ENCODE measurements at places on chromosomes 1 and 21.

GRCh38 chr1:87603626-87604025, 274.9 kb downstream of the LMO4 start:
- no peaks in the 10 kb centered on the region for H3K27me3 ChIP-seq
- H3K27ac ChIP-seq: no peak overlapping the region

- DNase-seq: peak; percentile 3
- no peaks in the 10 kb centered on the region for H3K36me3 ChIP-seq
- peak overlapping the region; percentile 91 for H3K4me3 ChIP-seq
- H3K4me1 ChIP-seq: peaks cover 52% of the 10 kb centered on the region
Observed at GRCh38 chr1:3066250-3066711, 2.7 kb upstream of the PRDM16 start.

DNA sequence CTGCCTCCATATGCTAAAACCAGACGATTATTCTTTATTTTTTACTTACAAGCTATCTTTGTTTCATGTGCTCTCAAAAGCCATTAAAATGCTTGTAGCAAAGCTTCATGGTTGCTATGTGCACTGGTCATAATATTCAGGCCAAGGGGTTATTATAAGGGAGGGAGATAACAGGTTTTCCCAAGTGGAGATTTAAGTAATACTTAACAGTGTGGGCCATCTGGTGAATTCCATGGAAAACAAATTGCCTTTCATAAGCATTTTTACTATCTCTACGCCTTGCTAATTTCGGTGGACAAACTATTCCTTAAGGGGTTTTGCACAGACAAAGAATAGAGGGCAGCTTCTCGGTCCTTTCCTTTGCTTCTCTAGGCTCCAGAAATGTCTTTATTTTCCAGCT, 137.8 kb downstream of the NUF2 start:
- no peaks in the 10 kb centered on the region for H3K4me1 ChIP-seq
- no peak overlapping the region for H3K4me3 ChIP-seq
- H3K36me3 ChIP-seq: no peaks in the 10 kb centered on the region

GRCh38 chr1:32919811-32920733, 18.9 kb upstream of the TMEM54 start:
- no peaks in the 10 kb centered on the region for H3K27me3 ChIP-seq
- no peak for DNase-seq
- no peak overlapping the region for H3K4me3 ChIP-seq
- no peak overlapping the region for H3K27ac ChIP-seq
- no peaks in the 10 kb centered on the region for H3K36me3 ChIP-seq
- peaks cover 12% of the 10 kb centered on the region for H3K4me1 ChIP-seq

DNA sequence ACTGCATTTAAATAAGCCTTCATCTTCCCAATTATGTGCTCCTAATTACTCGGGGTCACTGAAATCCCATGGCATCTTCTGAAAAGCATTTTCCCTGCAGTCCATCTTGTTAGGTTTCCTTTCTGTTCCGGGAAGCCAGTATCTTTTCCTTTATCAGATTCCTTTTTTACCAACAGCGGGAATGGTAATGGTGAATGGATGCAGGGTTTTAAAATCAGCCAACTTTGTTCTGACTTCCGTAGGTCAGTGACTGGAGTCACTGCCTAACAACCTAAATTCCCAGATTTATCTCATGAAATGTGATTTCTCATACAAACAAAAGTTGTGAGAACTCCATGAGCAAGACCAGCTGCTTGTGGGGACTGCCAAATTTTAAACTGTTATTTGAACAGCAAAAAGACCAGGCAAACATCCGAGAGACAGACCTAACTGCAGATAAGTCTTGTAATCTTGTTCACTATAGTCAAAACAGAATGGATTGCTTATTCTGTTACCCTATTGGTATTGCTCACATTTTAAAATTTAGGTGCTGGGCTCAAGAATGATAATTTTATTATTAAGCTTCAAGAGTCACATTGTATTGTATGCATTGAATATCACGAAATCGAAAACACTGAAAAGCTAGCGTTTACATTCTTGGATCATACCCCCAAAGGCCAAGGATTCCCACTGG, 1.2 kb upstream of the RWDD3 start:
- DNase-seq: no peak
- H3K36me3 ChIP-seq: no peaks in the 10 kb centered on the region
- peaks cover 15% of the 10 kb centered on the region for H3K4me1 ChIP-seq

- no peak overlapping the region for H3K4me3 ChIP-seq
- DNase-seq: no peak
- no peaks in the 10 kb centered on the region for H3K4me1 ChIP-seq
- peaks cover 37% of the 10 kb centered on the region for H3K36me3 ChIP-seq
Observed at GRCh38 chr1:64874666-64875065, 91.7 kb downstream of the JAK1 start.

DNA sequence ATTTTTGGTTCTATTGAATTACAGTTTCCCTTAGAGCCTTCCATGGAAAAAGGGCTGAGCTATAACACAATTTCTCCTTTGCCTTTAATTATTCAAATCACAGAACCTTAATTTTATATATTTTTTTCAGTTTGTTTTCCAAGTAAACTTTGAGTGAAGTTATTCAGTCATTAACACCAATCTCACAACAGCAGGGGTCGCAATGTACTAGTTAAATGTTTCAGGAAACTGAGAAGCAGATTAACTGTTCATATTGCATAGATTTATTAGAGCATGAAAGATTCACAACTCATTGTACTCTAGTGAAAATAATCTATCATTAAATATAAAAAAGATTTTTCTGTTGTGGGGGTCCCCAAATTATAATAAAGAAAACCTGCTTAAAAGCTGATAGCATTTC, 64.1 kb downstream of the KIFAP3 start:
- H3K27me3 ChIP-seq: no peaks in the 10 kb centered on the region
- H3K36me3 ChIP-seq: peaks cover under 1% of the 10 kb centered on the region
- no peak overlapping the region for H3K27ac ChIP-seq
- DNase-seq: no peak
- no peaks in the 10 kb centered on the region for H3K4me1 ChIP-seq
- no peak overlapping the region for H3K4me3 ChIP-seq

DNA sequence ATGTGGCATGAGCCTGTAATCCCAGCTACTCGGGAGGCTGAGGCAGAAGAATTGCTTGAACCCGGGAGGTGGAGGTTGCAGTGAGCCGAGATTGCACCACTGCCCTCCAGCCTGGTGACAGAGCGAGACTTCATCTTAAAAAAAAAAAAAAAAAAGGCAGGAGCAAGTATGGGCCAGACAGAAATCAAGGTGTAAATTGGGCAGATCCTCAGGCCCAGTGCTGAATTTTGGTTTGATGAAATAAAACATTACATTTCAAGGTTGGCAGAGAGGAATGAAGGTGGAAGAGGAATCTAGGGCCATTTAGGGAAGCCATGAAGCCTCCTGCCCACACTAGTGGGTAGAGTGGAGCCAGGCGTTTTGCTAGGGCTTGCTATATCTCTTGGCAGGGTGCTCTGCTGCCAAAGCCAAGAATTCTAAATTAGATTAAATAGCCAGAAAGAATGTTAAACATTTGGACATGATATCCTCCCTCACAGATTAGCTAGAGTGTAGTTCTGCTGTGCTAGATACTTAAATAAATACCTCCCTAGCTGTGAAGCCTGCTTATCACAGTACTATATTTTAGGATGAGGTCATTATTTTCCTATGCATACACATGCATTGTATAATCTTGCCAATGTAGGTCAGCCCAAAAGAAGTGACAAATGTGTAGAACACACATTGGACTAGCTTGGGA, 16.6 kb upstream of the LGALS8 start:
- H3K27ac ChIP-seq: no peak overlapping the region
- H3K4me3 ChIP-seq: no peak overlapping the region
- H3K4me1 ChIP-seq: no peaks in the 10 kb centered on the region

Measured in thoracic aorta (tissue), 2 donors.